NCI-H1694 treated with DMSO at 0.1 percent for 48 hours (cell line): ENCODE measurements at places on chromosomes 3 and 15.
A peak's percentile ranks its signal among the peaks of the same experiment; 100 is the strongest.

DNA sequence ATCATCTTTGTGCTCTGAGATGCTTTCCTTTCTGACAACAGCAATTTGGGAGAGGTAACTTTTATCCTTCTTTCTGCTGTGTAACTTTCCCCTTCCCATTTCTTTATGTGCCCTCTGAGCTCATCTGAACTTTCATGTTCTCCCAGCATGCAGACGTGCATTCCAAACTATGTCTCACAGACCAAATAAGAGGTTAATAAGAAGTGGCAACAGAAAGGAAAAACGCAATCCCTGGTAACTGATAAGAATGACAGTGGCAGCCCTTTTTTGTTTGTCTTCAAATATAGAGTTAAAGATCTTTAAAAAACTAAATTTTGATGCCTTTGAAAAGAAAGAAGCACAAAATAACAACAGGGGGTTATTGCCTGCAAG lies 533.4 kb downstream of the FOXP1 start:
- no peak for DNase-seq

GRCh38 chr3:45066109-45066801 lies 40.2 kb downstream of the CLEC3B start:
- DNase-seq, result no peak

DNA sequence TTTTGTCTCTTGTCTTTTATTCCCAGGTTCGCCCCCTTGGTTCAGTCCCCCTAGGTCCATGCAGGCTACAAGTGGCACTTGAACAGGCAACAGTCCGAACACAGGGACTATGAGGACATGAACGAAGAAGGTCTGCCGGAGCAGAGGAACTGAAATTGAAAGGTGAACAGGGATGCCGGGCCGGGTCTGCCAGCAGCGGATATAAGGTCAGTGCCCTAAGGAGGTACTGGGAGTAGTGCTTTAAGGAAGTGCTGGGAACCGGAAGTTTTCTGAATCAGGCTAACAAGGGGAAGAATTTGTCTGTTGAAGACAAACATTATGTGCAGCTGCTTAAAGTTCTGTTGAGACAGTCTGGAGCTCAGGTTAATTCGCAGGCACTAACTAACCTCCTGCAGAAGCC lies 46.8 kb downstream of the LSM3 start:
- no peak for DNase-seq

DNA sequence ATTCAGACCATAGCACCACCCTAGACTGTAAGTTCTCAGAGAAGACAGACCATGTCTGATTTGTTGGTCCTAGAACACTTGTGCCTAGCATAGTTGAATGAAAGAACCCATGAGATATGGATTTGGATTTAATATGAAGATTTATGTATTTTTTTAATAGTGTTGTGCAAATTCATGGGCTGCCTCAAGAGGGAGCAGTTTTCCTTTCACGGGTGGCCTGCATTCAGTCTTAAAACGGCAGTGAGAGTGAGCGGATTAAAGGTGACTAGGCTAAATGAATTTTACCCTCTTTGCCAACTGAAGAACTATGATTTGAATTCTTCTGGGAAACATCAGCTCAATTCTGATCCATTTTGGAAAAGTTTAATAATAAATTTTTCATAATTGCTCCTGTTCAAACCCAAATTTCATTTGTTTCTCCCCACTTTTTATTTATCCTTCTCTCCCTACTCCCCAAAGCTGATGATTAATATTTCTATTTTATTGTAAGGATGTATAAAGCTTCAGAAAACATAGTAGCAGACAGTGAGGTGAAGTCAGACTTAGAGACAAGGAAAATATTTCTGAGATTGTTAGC lies 67.3 kb downstream of the MORC1 start:
- peak; percentile 17 for DNase-seq

DNA sequence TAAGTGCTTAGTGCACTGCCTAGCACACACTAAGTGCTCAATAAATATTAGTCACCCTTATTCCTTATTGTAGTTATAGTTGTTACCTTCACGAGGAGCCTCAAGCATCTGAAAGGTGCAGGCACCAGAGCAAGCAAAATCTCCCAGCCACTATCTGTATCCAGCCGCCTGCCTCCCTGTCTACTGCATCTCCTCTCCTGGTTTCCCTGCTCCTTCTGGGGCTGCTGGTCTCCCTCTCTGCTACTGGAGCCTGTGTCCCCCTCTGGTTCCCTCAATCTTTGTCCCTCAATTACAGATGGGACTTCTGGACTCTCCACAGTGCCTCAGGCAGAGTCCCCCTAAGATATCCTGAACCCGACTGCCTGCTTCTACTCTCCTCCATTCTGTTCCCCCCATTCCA lies 18.8 kb downstream of the MYL3 start:
- no peak for DNase-seq

- DNase-seq, result no peak
Observed at GRCh38 chr3:94130690-94131089, 67.8 kb downstream of the NSUN3 start.

DNA sequence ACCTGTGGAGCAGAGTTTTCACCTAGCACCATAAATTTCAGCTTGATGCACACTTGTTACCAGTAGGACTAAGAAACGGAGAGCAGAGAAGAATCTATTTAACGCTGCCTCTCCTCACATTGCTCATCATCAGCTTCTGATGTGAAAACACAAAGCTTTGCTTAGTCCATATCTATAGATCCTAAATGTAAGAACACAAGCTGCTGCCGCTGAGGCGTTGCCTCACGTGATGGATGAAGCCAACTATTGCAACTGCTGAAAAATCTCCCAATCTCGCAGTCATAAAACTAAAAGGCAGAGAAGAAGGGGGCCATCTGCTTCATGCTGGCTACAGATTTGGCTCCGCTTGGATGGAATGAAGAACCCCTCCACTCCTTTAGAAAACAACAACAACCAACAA lies 42.7 kb downstream of the CADPS start:
- no peak for DNase-seq

DNA sequence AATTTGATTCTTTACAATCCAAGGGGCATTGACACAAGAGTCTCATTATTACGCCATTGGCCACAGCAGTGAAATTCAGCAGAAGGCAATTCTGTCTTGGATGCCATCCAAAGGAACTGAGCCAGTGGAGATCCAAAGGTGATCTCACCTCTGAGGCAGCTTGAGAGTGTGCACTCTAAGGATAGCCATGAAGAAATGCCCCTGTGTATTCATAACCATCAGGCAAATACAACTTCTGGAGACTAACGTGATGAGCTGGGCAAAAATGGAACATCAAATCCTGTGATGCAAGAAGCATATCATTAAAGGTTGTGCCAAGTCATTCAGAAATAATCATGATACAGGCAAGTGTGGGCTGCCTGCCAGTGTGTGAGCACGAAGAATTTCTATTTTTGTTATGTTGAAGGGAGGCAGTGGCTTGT lies 41.4 kb downstream of the ROBO2 start:
- peak; percentile 3 for DNase-seq

DNA sequence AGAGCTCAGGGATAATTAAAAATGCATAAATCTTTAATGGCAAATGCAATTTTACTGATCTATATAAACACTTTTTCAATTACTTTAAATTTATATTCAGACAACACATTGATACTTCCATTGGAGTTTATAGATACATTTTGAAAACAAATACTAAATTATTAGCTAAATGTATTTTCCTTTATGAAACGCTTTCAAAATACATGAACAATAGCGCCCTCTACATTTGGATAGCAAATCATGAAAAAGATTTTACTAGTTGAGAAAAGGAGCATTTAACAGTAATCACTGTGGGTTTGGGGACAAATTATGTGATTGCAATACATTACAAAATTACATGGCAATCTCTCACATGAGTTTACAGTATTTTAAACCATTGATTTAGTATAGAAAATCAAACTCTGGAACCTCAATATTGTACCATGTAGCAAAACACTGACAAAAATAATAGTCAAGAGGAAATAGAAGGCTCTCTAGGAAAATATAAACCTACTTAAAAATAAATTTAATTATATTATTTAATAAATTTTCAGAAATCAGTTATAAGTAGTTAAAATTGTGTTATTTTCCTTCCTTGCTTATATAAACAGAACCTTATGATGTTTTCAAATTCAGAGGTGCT lies 207.9 kb downstream of the ZIC1 start:
- peak; percentile 54 for DNase-seq

GRCh38 chr3:156176048-156176447 lies 55.7 kb downstream of the KCNAB1 start:
- DNase-seq, result no peak
